ENCODE measurements at places on chromosomes 7 and 10. TPM values are rescaled to one million over a fixed set of nuclear protein-coding genes. Genes with fewer than 3 reads are reported as not detected.

DNA sequence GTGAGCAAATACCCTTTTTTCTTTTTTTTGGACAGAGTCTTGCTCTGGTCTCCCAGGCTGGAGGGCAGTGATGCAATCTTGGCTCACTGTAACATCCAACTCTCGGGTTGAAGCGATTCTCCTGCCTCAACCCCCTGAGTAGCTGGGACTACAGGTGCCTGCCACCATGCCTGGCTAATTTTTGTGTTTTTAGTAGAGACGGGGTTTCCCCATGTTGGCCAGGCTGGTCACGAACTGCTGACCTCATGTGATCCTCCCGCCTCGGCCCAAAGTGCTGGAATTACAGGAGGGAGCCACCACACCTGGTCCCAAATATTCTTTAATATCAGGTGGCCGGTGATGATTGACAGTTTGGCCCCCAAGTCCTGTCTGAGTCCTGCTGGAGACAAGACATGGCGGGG is 6.6 kb downstream of the LAT2 start:
- H3K4me1 ChIP-seq: no peaks in the 10 kb centered on the region
- no peak for DNase-seq
- H3K27ac ChIP-seq: no peak overlapping the region
- no peak overlapping the region for H3K4me3 ChIP-seq
- H3K27me3 ChIP-seq: no peaks in the 10 kb centered on the region
- no peaks in the 10 kb centered on the region for H3K36me3 ChIP-seq

The FAM13C gene
- not detected for total RNA-seq

- no peak overlapping the region for H3K27ac ChIP-seq
- H3K4me3 ChIP-seq: no peak overlapping the region
- peaks cover 6% of the 10 kb centered on the region for H3K4me1 ChIP-seq
- H3K36me3 ChIP-seq: no peaks in the 10 kb centered on the region
- DNase-seq: no peak
Observed at GRCh38 chr10:91287276-91287675, 66.8 kb downstream of the PCGF5 start.

The TRIL gene
- 0.08 TPM for total RNA-seq

DNA sequence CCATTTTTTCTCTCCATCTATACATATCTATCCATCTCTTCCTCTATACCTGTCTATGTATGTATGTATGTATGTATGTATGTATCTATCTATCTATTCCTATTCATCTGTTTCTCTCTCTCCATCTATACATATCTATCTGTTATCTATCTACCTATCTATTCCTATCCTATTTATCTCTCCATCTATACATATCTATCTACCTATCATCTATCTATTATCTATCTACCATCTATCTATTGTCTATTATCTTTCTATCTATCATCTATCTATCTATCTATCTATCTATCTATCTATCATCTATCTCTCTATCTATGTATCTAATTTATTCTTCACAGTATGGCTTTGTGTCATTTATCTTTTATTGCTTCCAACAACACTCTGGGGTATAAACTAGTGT is 1124.4 kb downstream of the TYW1 start:
- H3K27me3 ChIP-seq: peaks cover 3% of the 10 kb centered on the region
- no peaks in the 10 kb centered on the region for H3K4me1 ChIP-seq
- no peak overlapping the region for H3K27ac ChIP-seq
- H3K4me3 ChIP-seq: no peak overlapping the region
- peaks cover 9% of the 10 kb centered on the region for H3K36me3 ChIP-seq

The LMOD2 gene
- not detected for total RNA-seq

GRCh38 chr7:132906193-132906835 is 175.6 kb downstream of the CHCHD3 start:
- no peaks in the 10 kb centered on the region for H3K27me3 ChIP-seq
- no peak overlapping the region for H3K4me3 ChIP-seq
- no peak for DNase-seq
- H3K4me1 ChIP-seq: peaks cover 13% of the 10 kb centered on the region
- no peak overlapping the region for H3K27ac ChIP-seq

DNA sequence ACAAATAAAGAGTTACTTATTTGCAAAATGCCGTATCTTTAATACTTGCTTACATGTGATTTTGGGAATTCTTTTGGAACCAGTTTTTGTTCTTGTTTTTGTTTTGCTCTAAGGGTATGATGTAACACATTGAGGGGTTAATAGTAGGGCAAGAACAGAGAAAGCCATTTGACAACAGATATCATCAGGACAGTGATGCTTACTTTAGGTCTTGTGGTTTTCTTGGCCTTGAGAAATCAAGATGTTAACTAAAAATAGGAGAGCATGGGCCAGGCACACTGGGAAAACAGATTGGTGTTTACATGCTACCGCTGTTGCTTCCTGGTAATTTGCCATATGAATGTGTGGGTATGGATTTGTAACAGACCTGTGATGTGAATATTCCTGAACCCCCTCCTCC is 3.7 kb downstream of the SAMD8 start:
- peaks cover 59% of the 10 kb centered on the region for H3K4me1 ChIP-seq
- no peaks in the 10 kb centered on the region for H3K27me3 ChIP-seq

DNA sequence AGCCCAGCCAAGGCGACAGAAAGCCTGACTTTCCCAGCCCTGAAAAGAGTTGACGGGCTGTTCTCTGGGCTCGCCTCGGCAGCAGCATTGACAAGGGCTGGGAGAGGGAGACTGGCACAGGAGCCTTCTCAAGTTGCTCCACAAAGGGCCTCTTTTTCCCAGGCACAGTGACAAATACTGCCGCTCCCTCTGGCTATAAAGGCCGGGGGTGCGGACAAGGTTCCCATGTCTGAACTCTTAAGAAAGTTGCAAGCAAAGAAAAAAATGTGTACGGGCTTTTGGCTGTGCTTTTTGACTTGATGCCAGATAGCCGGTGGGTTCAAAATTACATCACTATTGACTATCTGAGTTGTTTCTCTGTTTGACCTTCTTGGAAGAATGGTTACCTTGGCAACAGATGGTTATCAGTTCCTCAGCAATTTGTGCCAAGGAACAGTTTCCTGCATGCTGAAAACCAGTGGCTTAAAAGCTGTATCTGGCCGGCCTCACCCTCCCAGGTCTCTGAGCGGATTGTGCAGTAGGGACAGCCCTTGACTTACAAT is 115.9 kb upstream of the EEPD1 start:
- no peaks in the 10 kb centered on the region for H3K36me3 ChIP-seq
- peaks cover 74% of the 10 kb centered on the region for H3K4me1 ChIP-seq
- H3K4me3 ChIP-seq: peak overlapping the region; percentile 61
- peak overlapping the region; percentile 84 for H3K27ac ChIP-seq

Measured in HFFc6 (cell line).